Inflammatory macrophage treated with lipopolysaccharide for 4 hours (primary cell): ENCODE measurements at places on chromosomes 6 and 20.

- DNase-seq: peak; percentile 74
These were observed 8.1 kb downstream of the SCRT2 start for GRCh38 chr20:667351-668034.

GRCh38 chr6:88584581-88585275 is 378.7 kb downstream of the RNGTT start:
- no peak for DNase-seq

- no peak for DNase-seq
These were observed 81.7 kb downstream of the CDH22 start for GRCh38 chr20:46226602-46227001.

- DNase-seq: no peak
These were observed 125.4 kb downstream of the CD24 start for GRCh38 chr6:106849120-106849519.

- DNase-seq: no peak
These were observed 227.7 kb downstream of the MEI4 start for GRCh38 chr6:77880501-77880900.

DNA sequence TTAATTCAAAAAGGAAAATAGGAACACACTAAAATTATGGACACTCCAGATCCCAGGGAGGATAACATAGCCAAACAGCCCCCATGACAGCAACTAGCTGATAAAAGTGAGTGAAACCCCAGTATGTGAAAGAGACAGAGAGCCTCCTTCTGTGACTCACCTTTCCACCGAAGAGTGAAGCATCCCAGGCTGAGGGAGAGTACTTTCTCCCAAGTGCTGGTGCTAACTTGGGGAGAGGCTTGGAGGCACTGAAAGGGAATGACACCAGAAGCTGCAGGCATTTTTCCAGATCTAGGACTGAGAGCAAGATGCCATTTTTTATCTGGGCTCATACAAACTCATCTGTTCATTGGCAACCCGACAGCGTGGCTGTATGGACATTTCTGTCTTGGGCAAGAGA is 339.8 kb downstream of the HTR1B start:
- DNase-seq: no peak

DNA sequence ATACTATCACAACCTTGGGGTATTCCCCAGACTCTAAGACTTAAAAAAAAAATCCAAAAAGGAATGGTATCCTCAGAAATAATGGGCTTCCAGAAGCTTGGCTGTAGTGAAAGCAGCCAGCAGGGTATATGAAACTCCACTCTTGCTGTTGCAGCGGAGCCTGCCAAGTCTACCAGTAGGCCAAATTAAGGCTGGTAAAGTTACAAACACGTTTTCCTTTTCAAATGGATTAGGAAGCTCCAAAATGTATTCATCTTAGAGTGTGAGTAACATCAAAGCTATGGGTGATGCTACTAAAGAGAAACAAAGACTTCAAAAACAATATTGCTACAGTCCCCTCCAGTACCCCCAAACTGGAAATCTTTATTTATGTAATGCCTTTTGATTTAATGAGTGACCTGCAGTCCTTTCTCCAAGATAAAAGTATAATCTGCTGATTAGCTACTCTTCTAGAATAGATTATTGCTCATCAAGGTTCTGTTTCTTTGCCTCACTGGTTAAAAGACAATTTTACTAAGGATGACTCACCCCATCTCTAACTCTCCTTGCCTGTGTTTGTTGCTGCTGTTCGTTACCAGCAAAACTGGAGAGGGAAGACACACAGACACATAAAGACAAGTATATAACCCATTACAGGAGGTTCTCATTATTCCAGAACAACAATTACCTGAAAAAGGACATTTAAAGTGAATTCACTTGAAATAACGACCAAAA is 84.9 kb downstream of the BTBD9 start:
- DNase-seq: no peak

DNA sequence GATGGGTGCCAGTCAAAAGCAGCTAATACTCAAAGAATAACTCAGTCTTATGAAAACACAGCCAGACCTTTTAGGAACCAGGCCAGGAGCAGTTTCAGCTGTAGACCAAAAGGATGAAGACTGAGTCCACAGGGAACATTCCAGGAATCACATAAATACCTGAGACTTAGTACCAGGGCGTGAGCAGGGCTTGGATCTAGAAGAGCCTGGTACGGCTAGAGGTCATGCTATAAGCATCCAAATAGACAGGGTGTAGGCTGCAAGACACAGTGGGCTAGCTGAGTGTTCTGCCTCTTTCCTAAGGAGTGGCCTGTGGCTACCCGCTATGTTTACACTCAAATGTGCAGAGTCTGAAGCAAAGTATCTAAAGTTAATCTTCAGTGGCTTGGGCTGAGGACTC is 29.5 kb upstream of the LRRC1 start:
- DNase-seq: no peak

DNA sequence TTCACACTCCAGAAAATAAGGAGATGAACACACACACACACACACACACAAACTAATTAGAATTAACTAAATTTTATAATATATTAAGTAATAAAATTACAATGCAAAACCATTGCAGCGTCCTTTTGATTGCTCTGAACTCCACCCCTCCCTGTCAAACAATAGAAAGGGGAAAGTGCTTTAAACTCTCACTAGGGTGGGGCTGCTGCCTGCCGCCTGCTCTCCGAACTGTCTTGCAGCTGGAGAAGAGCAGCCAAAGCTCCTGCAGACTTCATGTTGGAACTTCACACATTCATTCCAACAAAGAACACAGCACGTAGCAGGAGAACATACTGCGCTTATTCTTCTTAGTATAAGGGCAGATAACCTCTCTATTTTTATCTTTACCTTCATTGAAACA is 83.2 kb downstream of the GCLC start:
- peak; percentile 74 for DNase-seq

DNA sequence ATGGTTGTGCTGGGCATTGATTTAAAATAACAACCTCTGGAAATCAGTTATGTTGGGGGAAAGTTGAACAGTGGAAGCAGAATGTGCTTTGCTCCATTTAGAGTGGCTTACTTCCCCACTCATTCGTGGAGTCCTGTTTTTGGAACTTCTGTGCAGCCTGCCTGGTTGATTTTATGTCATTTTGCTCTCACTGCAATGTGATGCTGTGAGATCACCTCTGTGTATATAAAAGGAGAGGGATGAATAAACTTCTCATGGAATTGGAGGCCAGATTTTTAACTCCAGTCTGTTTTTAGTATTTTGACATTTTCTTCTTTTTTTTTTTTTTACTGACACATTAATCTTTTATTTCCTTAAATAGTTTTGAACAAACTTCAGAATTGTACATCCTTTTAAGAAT is 139.0 kb downstream of the FNDC1 start:
- no peak for DNase-seq

DNA sequence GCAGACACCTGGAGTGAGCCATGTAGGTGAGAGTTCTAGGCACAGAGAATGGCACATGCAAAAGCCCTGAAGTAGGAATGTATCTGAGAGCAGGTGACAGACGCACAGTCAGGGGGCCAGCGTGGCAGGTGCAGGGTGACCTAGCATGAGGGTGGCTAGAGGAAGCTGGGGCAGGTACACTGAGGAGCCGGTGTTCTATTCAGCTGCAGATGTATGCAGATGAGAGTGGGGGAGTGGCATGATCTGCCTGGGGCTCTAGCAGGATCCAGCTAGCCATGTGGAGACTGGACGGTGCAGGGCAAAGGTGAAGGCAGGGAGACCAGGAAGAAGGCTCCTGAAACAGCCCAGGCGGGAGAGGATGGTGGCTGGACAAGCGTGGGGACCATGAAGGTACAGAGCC is 10.7 kb downstream of the PEDS1 start:
- DNase-seq: no peak
